ENCODE measurements at places on chromosomes 6 and 20.

- no peak for DNase-seq
Observed at GRCh38 chr6:155260686-155261085, 3.1 kb upstream of the CLDN20 start.

GRCh38 chr6:41064841-41065240, 7.3 kb downstream of the OARD1 start:
- DNase-seq = no peak

DNA sequence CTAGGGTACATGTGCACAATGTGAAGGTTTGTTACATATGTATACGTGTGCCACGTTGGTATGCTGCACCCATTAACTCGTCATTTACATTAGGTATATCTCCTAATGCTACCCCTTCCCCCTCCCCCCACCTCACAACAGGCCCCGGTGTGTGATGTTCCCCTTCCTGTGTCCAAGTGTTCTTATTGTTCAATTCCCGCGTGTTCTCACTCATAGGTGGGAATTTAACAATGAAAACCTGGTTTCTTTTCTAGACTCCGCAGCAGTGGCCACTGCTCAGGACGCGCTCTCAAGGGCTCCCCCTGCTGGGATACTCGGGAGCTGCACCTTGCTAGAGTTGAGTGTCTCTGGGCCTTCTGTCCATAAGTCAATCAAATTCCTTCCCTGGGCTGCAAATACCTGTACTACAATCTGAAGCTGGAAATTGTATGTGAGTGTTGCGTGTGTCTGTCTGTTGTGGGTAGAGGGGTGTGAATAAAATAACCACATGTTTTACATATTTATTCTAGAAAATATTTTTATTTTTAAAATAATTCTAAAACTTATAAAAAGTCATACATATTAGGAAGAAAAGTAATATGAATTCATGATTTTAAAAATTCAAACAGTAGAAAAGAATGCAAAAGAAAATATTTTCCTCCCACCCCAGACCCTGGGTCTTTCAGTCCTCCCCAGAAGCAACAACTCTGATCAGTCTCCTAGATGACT, 8.2 kb upstream of the CEP250 start:
- DNase-seq = peak; percentile 72

- peak; percentile 27 for DNase-seq
Observed at GRCh38 chr6:150491131-150491810, 108.4 kb upstream of the PLEKHG1 start.

DNA sequence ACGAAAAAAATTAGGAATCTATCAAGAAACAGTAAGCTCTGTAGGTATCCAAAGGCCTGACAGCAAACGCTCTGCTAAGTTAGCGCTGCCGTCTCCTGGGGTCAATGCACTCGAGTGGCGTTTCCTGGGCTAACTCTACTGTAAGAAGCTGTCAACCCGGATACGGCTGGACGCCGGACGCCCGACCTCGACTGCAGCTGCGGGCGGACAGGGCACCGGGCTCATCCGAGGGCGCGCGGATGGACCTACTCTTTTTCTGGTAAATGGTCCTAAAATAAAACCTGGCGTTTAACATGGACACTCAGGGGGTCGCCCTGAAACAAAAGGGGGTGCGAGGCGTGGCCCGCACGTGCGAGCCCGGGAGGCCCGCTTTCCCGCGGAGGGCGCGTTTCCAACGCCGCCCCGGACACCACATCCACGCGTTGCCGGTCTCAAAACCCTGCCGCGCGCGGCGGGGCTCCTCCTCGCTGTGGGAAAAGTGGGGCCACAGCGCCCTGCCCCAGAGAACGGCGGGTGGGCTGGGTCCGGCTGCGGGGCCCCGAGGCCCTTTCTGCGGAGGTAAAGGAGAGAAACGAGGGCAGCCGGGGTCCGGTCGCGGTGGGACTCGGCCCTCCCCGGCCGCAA, 537 bp downstream of the TCP1 start:
- peak; percentile 44 for DNase-seq

GRCh38 chr6:3296078-3296477, 37.3 kb downstream of the PSMG4 start:
- DNase-seq = no peak

DNA sequence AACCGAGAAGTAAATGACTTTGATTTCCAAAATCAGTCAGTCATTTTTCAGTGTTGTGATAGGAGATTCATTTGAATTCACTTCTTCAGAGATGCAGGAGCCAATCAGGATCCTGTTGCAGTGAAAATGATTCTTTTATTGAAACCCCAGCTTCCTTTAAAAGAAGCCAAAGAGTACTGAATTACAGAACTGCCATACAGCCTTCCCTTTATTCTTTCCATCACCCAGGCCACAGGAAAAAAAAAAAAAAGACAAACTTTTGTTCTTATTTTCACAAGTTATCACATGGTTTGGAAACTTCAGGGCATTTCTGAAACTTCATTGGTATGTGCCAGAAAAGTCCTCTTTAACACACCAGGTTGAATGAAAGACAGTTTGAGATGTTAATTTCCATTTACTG, 1.8 kb upstream of the CARMIL1 start:
- no peak for DNase-seq

- DNase-seq = no peak
Observed at GRCh38 chr6:63690221-63690620, 54.6 kb downstream of the PHF3 start.

DNA sequence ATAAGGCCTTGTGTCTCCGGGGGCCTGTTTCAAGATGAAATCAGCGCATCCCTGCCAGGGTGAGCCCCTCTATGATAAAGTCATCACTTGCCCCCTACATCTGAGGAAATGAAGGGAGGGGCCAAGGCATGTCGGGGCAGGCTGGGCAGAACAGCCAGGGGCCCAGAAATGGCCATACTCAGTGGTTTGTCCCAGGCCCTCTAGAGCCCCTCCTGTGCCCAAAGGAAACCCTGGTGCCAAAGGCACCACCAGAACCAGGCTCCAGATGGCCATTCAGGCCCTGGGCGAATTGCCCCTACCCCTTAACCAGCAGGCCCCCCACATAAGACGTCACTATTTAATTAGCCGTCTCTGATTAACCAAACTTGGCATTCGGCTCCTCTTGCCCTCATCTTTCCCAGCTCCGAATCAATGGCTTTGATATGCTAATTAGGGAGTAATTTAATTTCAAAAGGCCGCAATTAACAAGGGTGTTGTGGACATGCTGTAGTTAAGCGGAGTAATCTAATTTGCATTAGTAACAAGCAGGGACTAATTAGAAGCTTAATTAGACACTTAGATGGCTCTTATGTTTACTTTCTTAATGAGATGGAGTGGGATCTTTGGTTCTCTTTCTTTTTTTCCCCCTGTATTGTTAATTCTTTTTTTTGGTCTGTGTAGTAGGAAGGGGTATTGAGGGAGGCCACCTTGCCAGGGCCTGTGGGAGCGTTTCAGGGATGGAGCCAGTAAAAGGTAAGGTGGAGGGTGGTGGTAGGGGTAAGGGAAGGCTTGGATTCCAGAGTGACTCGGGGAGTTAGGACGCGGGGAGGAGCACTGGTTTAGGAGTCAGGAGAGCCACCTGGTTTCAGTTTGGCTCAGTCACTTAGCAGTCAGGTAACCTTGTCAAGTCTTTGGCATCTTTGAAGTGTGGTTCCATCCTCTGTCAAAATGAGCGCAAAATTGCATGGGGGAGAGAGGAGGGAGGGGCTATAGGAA, 9.4 kb downstream of the FOXP4 start:
- no peak for DNase-seq

GRCh38 chr6:11710311-11710761, 68.3 kb downstream of the ADTRP start:
- DNase-seq = no peak

DNA sequence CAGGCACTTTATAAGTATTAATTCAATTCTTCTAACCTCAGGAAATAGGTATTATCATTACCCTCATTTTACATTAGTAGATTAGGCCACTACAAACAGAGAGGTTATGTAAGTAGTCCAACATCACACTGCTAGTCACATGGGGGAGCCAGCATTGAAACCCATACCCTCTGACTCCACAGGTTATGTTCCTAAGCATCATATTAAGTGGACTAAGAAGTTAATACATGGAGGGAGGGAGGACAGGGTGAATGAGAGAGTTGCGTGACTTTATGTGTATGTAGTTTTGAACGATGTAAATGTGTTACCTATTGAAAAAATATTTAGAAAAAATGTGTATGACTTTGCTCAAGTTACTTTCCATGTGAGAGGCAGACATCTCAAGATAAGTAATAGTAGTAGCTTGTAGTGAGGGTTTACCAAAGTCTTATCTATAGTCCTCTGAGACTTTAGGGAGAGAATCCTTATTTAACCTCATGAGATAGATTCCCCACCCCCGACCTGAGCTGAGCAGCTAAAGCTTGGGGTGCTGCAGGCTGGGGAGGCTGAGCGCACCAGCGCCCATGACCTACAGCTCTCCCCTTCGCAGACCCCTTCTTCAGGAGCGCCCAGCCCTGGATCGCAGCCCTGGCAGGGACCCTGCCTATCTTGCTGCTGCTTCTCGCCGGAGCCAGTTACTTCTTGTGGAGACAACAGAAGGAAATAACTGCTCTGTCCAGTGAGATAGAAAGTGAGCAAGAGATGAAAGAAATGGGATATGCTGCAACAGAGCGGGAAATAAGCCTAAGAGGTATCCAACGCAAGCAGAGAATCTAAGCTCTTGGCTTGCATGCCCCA, 7.5 kb downstream of the BTN3A2 start:
- DNase-seq = no peak

DNA sequence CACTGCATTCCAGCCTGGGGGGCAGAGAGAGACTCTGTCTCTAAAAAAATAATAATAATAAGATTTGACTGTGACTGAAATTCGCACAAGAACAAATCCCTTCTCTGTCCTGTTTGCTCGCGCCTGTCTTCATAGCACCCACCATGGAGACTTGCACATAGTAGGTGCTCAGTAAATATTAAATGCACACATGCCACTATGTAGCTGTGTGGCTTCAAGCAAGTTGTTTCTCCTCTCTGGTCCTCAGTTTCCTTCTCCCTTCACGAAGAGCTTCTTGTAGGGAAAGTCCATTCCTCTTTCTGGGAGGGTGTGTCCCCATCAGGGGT, 15.4 kb upstream of the PTGIS start:
- no peak for DNase-seq

DNA sequence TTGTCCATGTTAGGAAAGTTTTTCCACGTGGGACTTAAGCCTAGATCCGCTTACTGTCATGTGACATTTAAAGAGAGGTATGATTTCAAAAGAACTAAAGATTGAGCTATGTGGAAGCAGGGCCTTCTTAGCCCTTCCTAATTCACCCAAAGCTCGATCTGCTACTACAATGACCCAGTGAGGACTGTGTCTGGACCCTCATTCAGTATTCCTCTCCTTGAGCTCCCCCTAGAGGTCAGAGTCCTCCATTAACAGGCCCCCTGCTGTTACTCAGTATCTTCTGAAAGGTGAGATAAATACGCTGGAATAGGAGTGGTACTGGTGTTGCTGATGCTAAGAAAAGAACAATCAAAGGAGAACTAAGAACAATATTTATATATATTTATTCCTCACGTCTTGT, 414.0 kb downstream of the GJA1 start:
- peak; percentile 62 for DNase-seq

GRCh38 chr6:137309078-137309762, 90.0 kb upstream of the IFNGR1 start:
- DNase-seq = peak; percentile 61

DNA sequence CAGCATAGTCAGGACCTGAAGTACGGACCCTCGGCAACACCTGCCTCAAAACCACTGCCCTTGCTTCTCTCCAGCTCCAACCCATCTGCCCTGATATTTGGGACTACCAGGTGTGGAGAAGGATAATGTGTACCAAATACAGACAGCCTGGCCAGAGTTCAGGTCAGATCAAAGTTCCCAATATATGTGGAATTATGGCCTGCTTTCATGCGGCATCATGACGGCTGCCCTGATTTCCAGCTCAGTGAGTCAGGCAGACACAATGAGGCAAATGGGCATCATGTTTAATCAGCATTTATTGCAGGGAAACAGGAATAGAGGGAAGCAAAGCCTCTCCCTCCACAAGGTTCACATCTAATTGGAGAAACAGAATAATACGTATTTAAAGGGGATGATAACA, 57.9 kb downstream of the FRK start:
- DNase-seq = no peak

DNA sequence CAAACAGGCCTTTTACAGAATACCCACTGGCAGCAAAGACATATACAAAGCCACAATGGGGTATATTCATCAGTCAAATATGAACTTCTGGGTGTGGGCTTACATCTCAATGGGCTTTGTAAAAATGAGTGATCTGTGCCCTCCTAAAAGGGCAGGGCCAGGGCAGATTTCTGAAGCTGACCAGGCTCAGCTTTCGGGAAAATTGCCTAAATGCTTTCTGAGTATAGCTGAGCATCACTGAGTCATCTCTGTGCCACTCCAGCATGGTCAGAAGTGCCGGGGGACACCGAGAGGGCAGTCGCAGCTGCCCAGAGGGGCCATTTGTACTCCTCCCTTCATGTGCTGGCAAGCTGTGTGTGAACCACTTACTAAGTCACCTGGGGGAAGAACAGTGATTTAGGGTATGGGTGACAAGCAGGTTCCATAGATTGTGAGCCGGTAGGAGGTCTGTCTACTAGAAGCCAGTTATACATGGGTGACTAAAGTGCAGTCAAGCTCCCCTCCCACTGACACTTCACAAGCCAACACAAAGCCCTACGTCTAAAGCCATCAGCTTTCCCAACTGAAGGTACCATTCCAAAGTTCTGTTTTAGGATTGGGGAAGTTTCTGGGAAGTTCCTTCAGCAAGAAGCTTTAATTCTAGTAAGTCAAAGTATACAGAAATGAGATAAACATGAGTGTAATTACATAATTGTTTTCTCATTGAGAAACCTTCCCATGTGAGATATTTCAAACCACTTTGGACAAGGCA, 147.6 kb upstream of the TAB2 start:
- no peak for DNase-seq

- no peak for DNase-seq
Observed at GRCh38 chr6:1491591-1492319, 102.4 kb downstream of the FOXF2 start.

DNA sequence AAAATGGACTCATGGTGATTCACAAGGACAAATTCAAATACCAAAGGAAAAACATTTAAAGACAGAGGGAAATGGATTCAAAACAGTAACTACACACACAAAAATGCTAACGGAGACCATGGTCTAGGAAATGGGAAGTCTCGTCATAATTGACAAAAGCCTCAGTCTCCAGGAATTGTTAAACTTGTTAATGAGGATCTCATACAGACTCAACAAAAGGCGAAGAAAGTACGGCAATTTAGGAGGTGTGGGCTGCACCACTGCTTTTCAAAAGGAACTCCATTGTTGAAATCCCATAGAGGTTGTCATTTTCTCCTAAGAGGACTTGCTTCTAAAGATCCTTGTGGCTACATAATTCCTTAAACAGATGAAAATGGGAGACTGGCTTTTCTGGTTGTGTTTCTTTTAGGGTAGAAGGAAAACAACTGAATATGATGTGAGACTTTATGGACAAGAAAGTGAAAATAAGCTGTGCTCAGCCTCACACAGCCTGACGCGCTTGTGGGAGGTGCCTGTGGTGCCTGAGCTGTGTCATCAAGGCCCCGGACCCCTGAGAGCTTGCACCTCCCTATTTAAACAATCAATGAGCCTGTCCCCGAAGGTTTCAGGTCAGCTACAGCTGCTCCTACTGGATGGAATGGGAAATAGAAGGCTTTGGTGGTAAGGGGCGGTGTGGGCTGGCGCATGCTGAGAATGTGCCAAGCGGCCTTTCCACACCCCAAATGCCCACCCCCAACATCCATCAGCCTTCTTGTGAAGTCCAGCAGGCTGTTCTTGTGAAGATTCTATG, 2.5 kb upstream of the CLDN20 start:
- DNase-seq = no peak

All from AG10803 (cell line).